ENCODE measurements at places on chromosomes 2 and 18.

- no peak for DNase-seq
Observed at GRCh38 chr2:42040643-42041278, 7.1 kb upstream of the PKDCC start.

DNA sequence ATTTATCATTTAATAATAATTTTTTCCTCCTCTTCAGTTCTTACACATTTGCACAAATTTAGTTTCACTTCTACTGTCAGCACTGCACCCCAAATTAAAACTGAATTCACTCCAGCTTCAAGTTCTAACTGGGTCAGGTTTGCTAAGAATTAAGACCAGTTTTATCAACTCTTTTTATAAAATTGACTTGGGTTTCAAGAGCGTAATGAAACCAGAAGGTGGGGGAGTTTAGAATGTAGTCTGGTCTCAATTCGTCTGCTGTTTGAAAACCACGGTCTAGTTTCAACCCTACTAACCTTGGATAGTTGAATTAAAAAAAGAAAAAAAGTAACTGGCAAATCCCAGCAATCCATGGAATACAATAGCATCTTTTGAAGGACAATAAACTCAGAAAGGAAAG lies 14.3 kb upstream of the CTLA4 start:
- DNase-seq: no peak

DNA sequence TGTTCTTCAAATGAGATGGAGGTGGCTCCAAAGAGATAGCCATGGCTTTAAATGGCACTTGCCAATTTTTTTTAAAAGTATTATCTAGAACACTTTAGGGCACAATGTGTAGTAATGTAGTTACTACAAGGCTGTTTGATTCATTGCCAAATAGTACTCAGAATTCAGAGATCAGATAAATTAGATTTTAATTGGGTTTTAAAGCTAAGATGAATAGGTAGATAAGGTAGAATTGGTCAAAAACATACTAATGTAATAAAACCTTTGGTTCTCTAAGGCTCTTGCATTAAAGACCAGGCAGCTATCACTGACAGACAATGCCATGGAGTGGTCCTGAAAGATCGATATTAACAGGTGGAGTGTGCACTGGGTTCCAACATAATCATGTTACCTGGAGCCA lies 365.9 kb downstream of the LRRTM1 start:
- DNase-seq: no peak

DNA sequence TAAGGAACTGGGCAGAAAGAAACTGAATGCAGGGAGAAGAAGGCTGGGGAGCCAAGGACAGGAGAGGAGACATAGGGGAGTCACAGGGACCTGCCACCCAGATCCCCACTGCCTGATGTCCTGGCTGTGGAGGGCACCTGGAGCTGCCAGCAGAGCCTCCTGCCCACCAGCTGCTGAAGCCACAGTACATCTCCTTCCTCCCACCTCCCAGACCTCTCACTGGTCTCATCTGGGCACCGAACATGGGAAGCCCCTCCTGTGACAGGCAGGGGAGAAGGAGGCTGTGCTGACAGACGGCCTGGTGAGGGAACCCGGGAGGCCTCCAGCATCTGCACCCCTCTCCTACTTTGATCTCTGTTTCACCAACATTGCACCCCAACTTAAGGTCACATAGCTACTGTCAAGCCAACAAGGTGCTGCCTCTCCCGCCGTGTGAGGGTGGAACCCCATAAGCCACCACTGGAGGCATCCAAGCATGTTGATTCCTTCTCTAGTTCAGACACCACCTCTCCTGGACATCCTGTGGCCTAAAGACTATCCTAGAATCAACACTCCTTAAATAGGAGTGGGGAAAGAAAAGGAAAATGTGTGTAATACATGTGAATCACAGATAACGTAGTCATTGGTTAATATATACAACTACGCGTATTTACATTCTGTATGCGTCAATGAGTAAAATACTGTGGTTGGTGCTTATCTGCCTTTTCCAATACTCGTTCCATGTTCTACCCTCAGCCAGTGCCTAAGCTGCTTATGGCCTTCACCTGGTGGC lies 3.5 kb upstream of the RNPEPL1 start:
- DNase-seq: no peak

DNA sequence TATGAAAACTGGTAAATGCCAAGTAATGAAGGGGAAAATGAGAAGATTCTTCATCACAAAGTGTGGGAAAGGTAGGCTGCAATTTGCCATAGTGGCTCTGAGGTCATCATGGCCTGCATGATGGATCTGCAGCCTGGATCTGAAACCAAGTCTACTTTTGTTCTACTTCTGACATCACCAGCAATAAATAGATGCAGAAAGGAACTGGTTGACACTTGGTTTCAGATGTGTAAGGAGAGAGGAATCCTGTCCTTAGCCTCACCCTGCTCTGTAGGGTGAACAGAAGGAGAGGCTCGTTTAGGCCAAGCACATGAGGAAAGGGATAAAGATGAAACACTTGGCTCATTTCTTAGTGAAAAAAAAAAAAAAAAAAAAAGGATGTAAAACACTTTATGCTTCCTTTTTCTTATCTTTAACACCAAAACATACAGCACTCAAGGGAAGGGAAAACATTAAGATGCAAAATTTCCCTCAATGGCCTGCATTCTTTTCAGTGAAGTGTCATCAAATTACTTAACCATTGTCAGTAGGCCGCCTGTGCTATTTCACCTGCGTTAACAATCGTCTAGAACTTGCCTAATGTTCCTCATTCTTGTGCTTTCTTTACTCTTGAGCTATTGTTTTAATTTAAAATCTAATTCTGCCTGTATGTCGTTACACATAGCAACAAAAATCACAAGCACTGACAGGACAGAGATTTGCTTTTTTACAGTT lies 3.9 kb downstream of the NEB start:
- peak; percentile 69 for DNase-seq

DNA sequence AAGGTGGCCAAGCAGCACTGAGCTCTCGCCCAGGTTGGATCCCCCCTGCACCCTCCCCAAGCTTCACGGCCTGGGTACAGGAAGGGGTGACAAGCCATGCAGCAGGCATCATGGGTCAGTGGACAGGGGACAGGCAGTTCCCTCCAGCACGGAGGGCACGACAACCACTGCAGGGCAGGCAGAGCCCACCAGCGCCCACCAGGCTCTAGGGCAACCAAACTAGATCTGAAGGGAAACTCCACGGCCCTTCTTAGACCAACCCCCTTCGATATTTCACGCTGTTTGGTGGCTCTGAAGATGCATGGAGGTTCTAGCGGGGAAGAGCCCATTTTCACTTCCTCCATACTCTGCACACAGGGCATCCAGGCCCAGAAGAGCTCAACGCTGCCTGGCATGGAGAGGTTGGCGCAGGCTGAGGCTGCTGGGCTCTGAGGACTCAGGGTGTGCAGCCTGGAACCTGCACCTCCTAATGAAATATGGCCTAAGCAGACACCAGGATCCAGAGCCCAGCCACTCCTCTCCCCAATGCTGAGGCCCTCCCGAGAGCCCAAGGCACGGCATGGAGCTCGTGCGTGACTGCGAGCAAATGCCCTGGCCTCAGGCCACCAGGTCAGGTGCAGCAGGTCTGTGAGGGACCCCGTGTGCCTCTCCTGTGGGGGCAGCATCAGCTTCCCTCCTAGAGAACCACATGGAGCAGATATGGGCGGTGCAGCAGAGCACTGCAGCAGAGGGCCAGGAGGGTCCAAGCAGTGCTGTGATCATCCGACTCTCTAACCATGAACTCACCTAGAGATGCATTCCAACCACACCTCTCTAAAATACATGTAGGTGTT lies 8.7 kb upstream of the MTERF4 start:
- DNase-seq: no peak

- DNase-seq: peak; percentile 9
Observed at GRCh38 chr2:230932556-230933511, 7.8 kb upstream of the GPR55 start.

DNA sequence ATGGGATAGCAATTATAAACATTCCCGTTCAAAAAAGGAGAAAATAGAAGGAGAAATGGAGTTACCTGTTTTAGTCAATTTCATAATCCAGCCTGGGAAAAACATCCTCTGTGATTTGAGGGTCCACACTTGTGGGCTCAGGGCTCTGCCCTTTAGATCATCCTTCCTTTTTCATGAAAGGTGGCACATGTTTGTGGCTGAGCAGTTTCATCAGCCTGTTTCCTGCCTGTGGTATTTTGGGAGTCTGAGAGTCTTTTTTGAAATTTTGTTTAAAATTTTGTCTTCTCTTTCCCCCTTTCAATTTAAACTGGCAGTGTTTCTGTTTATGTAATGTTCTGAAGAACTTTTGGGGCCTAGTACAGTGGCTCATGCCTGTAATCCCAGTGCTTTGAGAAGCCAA lies 84.0 kb downstream of the KIAA1328 start:
- DNase-seq: no peak

DNA sequence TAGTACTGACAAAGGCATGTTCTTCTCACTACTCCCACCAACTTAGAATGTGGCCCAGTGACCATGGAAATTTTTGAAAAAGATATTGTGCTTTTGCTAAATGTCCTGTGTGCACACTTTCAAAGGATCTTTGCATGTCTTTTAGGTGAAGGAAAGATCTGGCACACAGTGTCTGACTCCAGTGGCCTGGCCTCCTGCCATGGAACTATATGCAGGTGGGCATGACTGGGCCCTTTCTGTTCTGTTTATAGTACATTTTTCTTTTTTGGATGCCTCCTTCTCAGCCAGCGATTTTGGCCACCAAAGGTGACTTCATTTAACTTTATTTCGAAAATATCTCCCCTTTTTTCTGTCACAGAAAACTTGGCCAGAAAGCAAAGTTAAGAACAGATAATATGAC lies 999.7 kb upstream of the PIK3C3 start:
- no peak for DNase-seq

GRCh38 chr18:45286431-45286830 lies 328.8 kb upstream of the SLC14A2 start:
- DNase-seq: no peak

DNA sequence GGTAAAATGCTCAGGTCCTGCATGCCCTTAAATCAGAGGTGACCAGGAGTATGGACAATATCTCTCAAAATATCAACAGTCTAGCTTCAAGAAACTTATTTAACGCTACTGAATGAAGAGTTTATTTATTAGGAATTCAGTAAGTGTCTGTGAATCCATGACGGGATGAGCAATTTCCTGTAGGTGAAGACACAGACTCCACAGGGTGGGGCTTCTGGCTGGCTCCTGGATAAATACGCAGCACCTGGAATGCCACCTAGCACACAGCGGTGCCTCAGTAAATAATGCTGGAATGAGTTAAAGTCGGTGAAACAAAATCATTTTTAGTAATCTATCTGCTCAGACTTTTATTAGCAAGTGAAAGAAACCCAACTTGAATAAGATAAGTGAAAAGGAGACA lies 29.4 kb upstream of the MBP start:
- DNase-seq: peak; percentile 80

GRCh38 chr2:68367953-68368653 lies 3.0 kb downstream of the PLEK start:
- DNase-seq: peak; percentile 57

DNA sequence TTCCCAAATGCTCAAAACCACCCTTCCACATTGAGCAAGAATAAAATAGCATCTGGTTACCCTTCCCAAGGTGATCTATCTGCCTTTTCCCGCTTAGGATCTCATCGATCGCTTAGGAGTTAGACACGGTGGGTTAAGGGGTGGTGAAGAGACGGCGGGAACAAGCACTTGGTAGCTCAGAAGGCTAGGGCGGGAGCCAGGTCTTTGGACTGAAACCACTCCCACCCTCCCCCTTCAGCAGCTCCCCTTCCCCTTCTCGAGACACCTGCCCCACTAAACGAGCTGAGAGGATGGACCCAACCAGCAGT lies 513 bp downstream of the THOC1 start:
- no peak for DNase-seq

DNA sequence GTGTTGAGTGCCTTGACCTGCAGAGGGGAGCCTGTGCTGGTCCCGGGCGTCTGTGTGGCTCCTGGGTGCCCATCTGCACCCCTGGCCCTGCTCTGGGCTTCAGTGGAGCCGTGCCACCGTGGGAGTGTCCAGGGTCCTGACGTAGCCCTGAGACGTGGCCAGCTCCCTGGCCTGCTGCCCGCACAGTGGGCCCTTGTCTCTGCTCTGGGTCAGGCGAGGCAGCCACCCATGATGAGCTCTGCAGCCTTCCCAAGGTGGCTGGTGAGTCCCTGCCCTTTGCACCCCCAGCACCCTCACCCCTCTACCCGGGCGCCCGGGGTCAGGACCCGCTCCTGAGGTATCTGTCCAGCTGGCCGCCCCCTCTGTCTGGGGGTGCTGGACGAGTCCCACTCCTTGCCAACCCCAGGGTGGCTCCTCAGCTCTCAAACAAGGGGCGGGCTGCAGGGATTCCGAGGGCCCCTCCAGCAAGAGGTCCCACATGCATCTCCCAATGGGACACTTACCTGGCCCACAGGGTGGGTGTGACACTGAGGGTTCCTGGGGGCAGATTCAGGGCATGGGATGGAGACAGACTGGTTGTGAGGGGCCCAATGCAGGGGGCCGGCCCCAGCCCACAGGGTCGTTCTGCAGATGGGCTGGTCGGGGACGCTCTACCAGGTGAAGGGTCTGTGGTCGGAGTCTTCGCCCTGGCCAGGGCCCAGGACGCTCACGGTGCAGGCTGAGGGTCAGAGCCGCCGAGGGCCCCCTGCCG lies 2.4 kb downstream of the NEU4 start:
- no peak for DNase-seq

DNA sequence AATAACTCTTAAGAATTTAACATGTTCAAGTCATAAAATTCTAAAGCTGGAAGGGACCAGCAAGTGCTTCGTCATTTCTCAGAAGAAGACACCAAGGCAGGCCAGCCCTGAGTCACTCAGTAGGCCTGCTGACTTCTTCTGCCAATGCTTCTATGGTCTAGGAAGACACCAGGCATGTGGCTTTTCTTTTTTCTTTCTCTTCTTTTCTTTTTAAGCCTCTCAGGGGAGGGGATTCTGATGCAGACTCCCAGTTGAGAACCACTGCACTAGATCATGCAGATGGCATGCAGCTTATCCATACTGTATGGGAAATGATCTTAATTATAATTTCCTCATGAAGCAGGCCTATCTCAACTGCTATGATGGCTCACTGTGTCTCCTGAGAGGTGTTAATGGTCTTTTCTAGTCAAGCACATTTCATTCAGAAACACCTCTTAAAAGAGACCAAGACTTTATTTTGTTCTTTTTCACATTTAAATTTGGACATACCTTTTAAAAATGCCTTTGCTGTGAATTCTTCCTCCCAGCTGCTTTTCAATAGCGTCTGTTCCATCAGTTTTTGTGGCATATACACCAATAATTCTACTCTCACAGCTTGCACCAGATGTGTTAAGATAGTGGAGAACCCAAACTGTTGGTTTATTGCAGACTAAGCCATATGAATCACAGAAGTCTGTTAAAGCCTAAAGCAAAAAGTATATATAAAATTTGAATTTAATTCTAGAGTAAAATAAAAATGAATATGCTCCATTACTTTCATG lies 11.3 kb downstream of the KCTD18 start:
- no peak for DNase-seq

Data from epithelial cell of esophagus (primary cell).